Activated T-helper 17 cell treated with anti-CD3 and anti-CD28 coated beads, Interleukin-2, amount 50 U/mL, for 72 hours (primary cell): ENCODE measurements at places on chromosomes 12 and 14. TPM values are rescaled to one million over a fixed set of nuclear protein-coding genes. Genes with fewer than 3 reads are reported as not detected.

DNA sequence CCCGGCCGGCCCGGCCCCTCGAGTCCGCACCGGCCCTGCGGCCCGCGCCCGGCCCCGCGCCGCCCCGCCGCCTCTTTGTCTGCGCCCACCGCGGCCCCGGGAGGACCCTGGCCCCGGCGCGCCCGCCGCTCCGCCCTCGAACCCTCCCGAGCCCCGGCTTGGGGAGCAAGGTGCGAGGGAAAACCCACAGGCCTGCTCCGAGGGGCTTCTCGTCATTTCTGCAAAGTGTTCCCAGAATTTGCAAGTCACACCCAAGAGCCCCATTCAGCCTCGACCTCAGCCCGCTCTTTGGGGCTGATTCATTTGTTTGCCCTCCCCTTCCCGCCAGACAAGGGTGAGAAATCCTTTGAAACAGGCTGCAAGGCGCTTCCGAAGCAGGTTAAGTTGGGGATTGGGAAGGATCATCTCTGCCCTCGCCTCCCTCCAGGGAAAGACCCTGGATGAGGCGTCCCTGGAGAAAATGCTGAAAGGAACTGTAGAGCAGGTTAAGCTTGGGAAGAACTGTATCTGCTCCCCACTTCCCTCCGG is 325 bp upstream of the CLIP1 start:
- peak; percentile 42 for ATAC-seq

GRCh38 chr12:50545786-50546185 is 41.0 kb downstream of the DIP2B start:
- no peak for ATAC-seq

GRCh38 chr14:103001651-103002396 is 55.5 kb downstream of the CDC42BPB start:
- ATAC-seq, result no peak

Gene ALG10
- 23.1 TPM for total RNA-seq

Gene KRR1
- 113 TPM for total RNA-seq

Gene SERPINA10
- not detected for total RNA-seq

GRCh38 chr12:75209812-75210138 is at the start of gene KCNC2:
Gene KCNC2, minus strand, starts transcription at chr12:75209839.
- ATAC-seq, result no peak

- ATAC-seq, result no peak
Measured at GRCh38 chr12:115323223-115323905, 639.4 kb upstream of the TBX3 start.

Gene TDRD9
- total RNA-seq, result not detected

DNA sequence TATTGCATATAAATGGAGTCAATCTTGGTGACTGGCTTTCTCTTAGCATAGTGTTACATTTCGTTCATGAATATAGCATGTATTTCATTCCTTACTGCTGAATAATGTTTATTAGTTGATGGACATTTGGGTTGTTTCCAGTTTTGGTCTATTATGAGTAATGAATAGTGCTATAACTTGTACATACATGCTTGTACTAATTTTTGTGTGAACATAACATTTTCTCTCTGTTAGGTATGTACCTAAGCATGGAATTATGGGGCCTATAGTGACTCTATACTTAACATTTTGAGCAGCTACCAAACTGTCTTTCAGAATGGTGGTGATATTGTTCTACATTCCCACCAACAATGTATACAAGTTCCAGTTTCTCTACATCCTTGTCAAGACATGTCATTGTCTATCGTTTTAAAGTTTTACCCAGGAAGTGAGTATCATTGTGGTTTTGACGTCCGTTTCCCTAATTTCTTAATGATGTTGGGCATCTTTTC is 23.1 kb downstream of the ATP2A2 start:
- no peak for ATAC-seq

Gene PTHLH
- not detected for total RNA-seq

DNA sequence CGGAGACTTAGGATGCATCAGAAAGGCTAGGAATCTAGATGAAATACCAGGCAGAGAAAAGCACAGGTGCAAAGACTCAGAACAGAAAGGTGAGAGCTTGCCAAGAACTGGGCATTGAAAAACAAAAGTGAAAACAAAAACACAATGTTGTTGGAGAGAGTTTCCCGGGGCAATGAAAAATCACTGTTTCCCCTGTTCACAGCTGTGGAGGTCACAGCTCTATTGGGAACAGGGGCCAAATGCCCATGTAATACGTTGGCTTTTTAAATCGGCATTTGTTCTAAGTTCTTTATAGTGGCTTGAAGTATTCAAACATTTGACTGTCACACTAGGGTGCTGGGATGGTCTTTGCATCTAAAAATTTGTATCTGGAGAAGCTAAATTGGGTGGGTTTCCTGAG is 108.3 kb downstream of the SLC15A4 start:
- no peak for ATAC-seq

Gene IL22
- 253 TPM for total RNA-seq

DNA sequence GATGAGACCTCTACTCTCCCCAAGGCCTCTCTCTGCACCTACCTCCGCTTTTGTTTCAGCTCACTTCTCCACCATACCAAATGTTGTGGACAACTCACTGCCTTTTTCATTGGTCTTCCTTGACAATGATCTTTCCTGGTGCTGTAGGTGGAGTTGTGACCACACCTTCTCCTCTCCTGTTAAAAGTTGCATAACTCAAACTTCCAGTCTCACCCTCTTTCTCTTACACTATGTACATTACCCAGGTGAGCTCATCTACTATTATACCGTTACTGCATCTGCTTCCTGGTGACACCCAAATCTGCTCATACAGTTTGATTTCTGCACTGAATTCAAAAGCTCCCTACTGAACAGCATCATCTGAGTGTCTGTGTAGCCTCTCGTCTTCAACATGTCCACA is 542.8 kb downstream of the GALC start:
- ATAC-seq, result no peak

DNA sequence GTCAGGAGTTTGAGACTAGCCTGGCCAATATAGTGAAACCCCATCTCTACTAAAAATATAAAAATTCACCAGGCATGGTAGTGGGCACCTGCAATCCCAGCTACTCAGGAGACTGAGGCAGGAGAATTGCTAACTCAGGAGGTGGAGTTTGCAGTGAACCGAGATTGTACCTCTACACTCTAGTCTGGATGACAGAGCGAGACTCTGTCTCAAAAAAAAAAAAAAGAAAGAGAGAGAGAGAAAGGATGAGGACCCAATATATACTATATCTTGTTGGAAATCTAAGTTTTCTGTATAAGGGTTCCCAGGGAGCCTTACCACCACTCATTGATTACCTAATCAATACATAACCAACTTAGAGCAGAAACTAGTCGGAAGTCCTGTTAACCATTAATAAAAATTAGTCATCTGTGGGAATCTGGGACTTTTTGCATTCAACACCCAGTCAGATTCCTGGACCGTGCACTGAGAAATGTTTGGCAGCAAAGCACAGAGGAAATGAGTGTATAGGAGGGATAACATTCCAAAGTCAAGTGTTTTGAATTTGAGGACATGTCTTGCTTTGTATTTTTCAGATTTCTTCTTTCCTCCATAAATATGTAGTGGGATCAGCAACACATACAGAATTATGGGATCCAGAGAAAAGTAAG is 44.8 kb upstream of the NR2C1 start:
- no peak for ATAC-seq

DNA sequence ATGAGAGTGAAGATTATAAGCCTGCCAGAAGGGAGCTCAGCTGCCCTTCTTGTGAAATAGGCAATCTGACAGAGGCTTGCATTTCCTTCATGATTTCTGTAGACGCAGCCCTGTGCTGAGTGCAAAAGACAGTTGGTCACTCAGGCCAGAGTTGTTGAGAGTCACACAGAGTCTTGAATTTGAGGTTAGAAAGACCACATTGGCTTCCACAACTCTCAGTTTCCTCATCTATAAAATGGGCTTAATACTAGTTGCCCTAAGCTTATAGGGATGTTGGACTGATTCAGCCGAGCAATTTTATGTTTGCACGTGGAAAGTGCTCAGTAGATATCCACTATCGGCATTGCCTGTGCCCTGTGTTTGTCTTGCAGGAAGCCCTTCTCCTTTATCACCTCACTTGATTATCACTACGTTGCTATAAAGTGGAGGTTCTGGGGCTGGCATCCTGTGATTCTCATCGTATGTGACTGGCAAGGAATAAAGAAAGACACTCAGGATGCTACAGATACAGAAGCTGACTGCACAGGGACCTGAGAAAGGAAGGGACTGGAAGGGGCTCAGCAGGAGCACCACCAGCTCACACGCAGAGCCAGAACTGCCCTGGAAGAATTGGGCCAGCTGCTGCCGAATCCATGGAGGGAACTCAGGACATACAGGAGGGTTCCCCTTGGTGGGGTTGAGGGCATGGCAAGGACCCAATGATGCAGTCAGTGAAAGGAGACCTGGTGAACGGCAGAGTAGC is 19.8 kb upstream of the SERPINA4 start:
- no peak for ATAC-seq

GRCh38 chr14:69937367-69938081 is 58.3 kb downstream of the SMOC1 start:
- no peak for ATAC-seq

DNA sequence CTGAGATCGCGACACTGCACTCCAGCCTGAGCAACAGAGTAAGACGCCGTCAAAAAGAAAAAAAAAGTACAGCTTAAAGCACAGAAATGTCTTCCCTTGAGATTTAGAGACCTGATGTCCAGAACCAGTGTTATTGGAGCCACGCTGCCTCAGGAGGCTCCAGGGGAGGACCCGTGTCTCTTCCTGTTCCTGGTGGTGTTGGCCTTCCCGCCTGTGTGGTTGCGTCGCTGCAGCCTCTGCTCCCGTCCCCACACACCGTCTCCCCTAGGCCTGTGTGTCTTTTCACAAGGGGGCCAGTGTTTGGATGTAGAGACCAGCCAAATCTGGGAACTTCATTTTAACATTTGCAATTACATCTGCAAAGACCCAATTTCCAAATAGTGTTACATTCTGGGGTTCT is 8.6 kb upstream of the FBRSL1 start:
- ATAC-seq, result no peak

Gene SLCO1B1
- not detected for total RNA-seq

DNA sequence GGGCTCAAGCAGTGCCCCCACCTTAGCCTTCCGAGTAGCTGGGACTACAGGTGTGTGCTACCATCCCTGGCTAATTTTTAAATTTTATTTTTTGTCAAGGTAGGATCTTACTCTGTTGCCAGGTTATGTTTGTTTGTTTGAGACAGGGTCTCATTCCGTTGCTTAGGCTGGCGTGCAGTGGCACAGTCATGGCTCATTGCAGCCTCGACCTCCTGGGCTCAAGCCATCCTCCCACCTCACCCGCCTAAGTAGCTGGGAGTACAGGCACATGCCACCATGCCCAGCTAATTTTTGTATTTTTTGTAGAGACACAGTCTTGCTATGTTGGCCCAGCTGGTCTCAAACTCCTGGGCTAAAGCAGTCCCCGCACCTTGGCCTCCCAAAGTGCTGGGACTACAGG is 83.3 kb upstream of the KCNH3 start:
- ATAC-seq, result no peak

Gene GYS2
- total RNA-seq, result not detected

DNA sequence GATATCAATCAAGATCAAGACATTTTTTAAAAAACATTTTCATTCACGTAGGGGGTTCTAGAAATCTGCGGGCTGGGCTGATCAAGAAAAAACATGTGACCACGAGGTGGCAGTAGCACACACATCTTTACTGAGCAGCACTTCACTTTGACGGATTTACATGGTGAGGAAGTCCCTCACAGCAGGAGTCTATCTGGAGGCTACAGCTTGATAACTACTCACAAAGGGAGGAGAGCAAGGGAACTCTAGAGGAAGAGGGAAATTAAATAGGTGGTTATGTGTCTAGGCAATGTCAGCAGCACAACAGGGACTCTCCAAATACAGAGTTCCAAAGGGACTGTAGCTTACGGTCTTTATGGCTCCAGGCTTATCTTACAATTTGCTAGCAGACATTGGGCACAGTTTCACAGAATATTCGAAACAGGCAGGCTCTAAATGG is 248.1 kb downstream of the DPY19L2 start:
- peak; percentile 32 for ATAC-seq

- peak; percentile 43 for ATAC-seq
Measured at GRCh38 chr14:103391048-103391447, 5.8 kb downstream of the MARK3 start.

GRCh38 chr12:47078733-47079467 is 521 bp upstream of the PCED1B start:
- ATAC-seq, result peak; percentile 49

- no peak for ATAC-seq
Measured at GRCh38 chr12:118290130-118290529, 82.6 kb downstream of the TAOK3 start.

GRCh38 chr12:68772714-68773113 is 26.7 kb downstream of the SLC35E3 start:
- no peak for ATAC-seq

Gene RPGRIP1
- not detected for total RNA-seq

DNA sequence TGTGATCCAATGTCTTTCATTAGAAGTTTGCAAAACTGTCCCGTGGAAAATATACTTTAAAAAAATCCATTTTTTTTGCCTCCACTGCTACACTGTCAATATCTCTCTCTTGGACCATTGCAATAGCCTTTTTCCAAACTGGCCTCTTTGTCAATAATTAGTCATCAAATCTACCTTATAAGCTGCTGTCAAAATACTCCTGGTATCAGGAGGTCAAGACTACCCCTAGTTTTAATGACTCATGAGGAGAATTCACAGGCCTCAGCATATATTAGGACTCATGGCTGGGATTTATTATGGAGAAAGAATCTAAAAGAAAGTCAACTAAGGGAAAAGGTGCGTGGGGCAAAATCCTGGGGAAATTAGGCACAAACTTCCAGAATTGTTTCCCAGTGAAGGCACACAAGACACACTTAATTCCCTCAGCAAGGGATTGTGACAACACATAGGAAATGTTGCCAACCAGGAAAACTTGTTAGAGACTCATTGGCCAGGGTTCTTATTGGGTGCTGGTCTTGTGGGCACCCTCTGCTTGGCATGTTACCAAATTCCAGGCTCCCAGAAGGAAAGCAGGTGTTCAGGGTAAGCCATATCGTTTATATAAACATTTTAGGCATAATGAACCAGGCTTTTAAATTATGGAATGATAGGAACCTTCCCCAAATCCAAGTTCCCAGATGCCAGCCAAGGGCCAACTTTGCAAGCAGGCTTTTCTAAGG is 56.1 kb downstream of the TMEM117 start:
- ATAC-seq, result no peak

Gene FERMT2
- total RNA-seq, result 1.3 TPM

Gene CD163L1
- not detected for total RNA-seq

Gene DIO2
- 0.13 TPM for total RNA-seq

Gene TMEM63C
- total RNA-seq, result 0.04 TPM

GRCh38 chr12:109483346-109483745 is 5.9 kb downstream of the UBE3B start:
- ATAC-seq, result no peak

- peak; percentile 50 for ATAC-seq
Measured at GRCh38 chr14:35687335-35687939, 121.7 kb downstream of the RALGAPA1 start.

Gene CBLN3
- total RNA-seq, result 14.6 TPM
